Stimulated activated CD4-positive, alpha-beta T cell treated with anti-CD3 and anti-CD28 coated beads, Interleukin-12 subunit alpha, Interleukin-12 subunit beta, amount 100 ng/mL, for 48 hours (primary cell): ENCODE measurements at places on chromosomes 4 and X.
A peak's percentile ranks its signal among the peaks of the same experiment; 100 is the strongest.

DNA sequence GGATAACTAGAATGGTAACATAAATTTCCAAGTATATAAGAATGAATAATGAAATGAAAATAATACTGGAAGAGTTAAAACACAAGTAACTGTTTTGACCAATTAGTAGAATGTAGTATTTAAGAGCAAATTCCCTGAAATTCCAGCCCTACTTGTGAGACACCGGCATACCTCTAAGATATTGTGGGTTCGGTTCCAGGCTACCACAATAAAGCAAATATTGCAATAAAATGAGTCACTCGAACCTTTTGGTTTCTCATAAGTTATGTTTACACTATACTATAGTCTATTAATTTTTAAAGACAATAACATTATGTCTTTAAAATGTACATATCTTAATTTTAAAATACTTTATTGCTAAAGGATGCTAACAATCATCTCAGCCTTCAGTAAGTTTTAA lies 15.2 kb upstream of the IQCM start:
- DNase-seq = no peak

GRCh38 chrX:71556036-71556435 lies 22.2 kb upstream of the GCNA start:
- no peak for DNase-seq

GRCh38 chrX:43218198-43218597 lies 437.9 kb upstream of the MAOA start:
- no peak for DNase-seq

GRCh38 chr4:39330353-39330752 lies 35.8 kb downstream of the RFC1 start:
- no peak for DNase-seq

DNA sequence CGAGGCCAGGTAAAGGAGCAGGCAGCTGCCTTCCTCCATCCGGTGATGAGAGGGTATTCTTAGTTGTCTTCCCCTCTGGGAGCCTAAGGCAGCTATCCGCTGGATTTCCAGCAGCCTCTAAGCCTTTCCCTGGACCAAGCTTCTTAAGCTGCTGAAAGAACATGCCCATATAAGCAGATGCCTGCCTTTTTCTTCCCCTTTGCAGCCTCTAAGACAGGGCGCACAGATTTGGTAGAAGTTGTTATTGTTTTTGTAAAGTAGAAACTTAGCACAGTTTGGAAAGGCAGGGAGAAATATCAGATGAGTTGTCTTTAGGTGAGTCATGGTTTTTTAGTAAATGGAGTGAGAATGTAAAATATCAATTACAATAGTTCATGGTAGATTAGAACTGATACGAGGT lies 210.8 kb downstream of the ARHGAP10 start:
- no peak for DNase-seq

GRCh38 chrX:139203651-139204570 lies 326.6 kb upstream of the F9 start:
- no peak for DNase-seq

GRCh38 chr4:174521800-174522182 lies 497 bp downstream of the HPGD start:
- DNase-seq = no peak

DNA sequence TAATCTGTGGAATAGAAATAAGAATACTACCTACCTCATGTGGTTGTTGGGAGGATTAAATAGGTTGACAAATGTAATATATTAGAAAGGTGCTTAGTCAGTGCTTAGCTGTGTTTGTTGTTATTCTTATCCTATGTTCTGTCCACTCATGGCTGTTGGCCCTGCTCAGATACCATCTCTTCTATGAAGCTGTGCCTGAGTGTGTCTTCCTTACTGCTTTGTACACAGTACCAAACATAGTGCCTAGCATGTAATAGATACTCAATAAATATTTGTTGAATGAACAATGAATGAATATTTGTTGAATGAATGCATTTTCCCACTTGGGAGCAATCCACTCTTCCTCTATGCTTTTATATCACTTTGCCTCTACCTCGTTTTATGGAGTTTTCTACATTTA lies 57.2 kb downstream of the NHS start:
- no peak for DNase-seq

- no peak for DNase-seq
Measured at GRCh38 chr4:146269228-146269653, 54.9 kb downstream of the REELD1 start.

GRCh38 chr4:25107827-25108516 lies 52.3 kb downstream of the SEPSECS start:
- DNase-seq = no peak

DNA sequence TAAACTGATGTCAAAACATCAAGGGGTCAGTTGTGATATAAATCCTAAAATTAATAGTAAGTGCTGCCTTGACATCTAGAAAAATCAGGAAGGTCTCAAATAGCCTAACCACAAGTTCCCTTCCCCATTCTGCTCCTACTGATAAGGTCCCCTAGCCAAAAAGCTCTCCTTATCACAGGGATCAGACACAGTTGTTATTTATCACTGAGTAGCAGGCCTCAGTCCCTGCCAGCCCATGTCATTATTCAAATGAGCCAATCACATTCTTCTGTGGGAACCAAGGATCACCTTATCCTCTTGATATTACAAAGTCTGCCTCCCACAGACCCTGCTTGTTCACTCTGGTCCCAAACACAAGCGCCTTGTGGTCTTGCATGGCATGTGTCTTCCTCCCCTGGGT lies 23.3 kb upstream of the TMEM255A start:
- no peak for DNase-seq

- DNase-seq = no peak
Measured at GRCh38 chr4:84498203-84498934, 723 bp downstream of the NKX6-1 start.

- DNase-seq = no peak
Measured at GRCh38 chrX:2526390-2526789, 25.6 kb upstream of the DHRSX start.

GRCh38 chr4:139253713-139254112 lies 26.3 kb downstream of the MGARP start:
- DNase-seq = no peak

DNA sequence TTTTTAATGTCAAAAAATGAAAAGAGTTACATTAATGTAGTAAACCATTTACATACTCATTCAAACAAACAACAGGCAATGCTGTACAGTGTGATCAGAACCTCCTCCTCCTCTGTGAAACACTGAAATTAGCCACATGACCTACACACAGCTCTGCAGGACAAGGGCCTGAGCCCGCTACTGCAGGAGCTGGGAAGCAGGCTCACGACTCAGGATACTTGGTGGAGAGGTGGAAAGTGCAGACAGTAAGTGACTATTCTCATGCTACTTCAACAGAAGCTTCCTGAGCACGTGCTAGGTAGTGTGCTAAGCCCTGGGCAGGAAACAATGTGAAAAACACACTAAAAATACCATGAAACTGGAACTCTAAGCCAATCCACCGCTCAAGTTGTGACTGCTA lies 56.8 kb downstream of the TAPT1 start:
- DNase-seq = no peak

DNA sequence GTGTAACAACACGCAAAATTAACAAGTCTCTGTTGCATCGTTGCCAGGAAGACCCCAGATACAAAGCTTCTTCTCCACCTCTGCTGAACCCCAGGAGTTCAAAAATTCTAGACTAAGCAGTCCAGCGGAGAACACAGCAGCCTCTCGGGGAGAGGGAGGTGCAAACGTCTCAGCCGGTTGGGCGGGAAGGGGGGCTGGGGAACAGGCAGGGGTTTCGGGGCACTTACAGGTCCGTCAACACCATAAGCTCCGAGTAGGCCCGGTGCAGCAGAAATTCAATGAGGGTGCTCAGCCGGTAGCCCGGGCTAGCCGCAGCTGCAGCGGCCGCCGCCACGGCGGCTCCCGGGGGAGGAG lies 394 bp downstream of the MED14 start:
- no peak for DNase-seq

- no peak for DNase-seq
Measured at GRCh38 chr4:18691431-18692200, 670.1 kb upstream of the LCORL start.

- DNase-seq = no peak
Measured at GRCh38 chrX:113906168-113906567, 677.7 kb upstream of the HTR2C start.

GRCh38 chr4:153215921-153216320 lies 11.7 kb downstream of the TRIM2 start:
- no peak for DNase-seq

DNA sequence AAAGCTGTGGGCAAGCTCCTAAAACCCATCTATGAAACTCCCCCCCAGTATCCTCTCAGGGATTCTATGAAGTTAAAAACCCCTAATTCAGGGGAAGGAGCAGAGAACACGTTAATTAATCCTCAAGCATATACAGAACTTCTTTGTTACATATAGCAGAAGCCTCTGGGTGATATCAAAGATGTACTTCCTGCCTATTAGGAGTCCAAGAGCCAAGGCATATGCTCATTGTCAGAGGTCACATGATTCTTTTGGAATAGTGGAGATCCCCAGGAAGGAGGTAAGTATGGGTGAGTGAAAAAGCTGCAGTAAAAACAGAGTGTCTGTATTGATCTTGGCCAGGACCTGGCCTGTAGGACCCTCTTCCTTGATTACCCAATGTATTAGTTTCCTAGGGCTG lies 2.9 kb upstream of the SPARCL1 start:
- no peak for DNase-seq

GRCh38 chr4:126271292-126271691 lies 956.5 kb downstream of the FAT4 start:
- no peak for DNase-seq

- no peak for DNase-seq
Measured at GRCh38 chrX:17521871-17522693, 147.1 kb downstream of the NHS start.

DNA sequence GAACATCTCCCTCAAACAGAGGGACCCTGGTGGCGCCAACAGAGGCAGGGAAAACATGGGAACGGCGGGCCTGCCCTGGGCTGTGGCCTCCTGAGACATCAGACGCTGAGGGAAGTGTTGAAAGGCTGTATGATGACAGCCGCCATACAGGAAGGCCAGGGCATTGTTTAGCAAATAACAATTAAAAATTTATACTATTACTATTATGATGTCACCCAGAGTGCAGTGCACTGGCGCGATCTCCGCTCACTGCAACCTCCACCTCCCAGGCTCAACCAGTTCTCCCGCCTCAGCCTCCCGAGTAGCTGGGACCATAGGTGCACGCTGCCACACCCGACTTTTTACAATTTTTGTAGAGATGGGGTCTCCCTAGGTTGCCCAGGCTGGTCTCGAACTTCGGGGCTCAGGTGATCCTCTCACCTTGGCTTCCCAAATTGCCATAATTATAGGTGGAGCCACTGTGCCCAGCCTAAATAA lies 54.6 kb downstream of the CPZ start:
- no peak for DNase-seq

DNA sequence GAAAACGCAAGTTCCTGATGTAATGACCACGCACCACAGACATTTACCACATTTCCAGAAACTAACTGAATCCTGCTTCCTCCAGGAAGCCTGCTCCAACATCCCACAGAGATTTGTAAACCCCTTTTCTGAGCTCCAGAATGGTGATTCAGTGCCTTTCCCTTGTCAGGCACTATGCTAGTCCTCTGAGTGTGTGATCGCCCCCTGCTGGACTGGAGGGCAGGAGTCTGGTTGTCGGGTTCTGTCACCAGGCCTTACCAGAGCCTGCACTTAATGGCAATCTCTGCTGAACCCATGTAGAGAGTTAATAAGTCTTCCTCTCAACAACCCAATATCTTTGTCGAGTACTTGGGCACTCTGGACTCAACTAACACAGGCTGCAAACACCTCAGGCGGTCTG lies 14.5 kb upstream of the KDM5C start:
- DNase-seq = peak; percentile 78

- DNase-seq = no peak
Measured at GRCh38 chrX:10608099-10608498, 12.3 kb downstream of the MID1 start.

- no peak for DNase-seq
Measured at GRCh38 chr4:23060776-23061175, 368.0 kb downstream of the GBA3 start.

GRCh38 chrX:152810403-152810802 lies 20.2 kb downstream of the CETN2 start:
- DNase-seq = no peak

- DNase-seq = no peak
Measured at GRCh38 chr4:64774626-64775025, 365.4 kb upstream of the TECRL start.

DNA sequence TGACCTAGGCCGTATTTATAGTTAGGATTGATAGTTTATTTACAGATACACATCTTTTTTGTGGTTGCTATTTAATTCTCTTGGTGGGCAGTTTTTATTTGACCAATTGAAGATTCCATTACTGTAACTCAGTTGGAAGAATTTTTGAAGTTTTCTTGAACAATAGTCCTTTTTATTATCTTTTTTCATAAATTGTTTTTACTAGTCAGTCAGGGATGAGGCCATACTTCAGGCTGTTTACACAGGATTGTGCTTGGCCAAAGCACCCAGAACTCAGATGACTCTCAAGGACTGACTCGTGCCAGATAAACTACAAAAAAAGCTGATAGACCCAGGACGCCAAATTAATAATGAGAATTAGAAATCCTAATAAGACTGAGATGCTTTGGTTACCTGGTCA lies 7.0 kb downstream of the HERC3 start:
- DNase-seq = no peak

- DNase-seq = no peak
Measured at GRCh38 chr4:140253556-140254027, 99.6 kb upstream of the MAML3 start.

- peak; percentile 3 for DNase-seq
Measured at GRCh38 chrX:104343428-104344129, 88.8 kb upstream of the ESX1 start.

GRCh38 chr4:26238778-26239679 lies 81.8 kb upstream of the RBPJ start:
- no peak for DNase-seq

DNA sequence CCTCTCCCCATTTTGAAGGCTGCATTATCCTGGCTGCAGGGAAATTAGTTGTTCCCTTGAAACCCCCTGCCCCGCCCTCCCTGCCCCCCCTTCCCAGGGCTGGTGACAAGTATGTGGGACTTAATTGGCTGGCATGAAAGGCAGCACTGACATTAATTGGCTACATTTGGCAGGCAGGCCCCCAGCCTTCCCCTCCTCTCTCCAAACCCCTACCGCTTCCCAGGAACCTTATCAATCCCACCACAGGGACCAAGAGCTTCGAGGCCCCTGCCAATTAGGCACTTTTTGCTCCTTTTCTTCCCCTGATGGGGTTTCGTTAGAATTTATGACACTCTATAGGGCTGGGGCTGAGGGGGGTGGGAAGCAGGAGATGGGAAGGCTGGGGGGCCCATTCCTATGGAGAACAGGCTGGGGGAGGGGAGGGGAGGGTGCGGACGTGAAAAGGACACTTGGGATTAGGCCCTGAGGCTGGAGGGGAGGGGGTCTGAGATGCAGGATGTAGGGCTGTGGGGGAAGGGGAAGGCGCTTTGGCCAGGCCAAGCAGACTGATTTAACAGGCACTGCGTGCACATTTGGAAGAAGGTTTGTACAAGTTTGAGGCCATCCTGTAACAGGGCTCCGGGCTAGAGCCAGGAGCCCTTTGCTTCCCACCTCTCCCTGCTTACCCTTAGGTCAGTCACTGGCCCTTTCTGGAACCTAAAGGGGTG lies 52.2 kb downstream of the EFNB1 start:
- no peak for DNase-seq
